ENCODE measurements at places on chromosomes 2 and 18.

DNA sequence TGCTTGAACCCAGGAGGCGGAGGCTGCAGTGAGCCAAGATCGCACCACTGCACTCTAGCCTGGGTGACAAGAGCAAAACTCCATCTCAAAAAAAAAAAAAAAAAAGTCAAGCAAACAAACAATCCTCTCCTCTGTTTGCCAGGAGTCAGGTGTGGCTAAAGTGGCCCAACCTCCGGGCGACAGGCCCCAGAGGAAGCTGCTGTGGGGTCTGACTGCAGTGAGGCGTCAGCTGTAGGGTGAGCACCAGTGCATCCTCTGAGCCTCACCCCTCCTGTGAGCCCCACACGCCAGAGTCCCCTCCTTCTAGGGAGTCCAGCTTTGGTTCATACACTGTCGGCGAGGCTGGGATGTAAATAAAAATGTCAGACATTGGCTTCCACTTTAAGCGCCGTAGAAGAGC is 76.5 kb upstream of the HS6ST1 start:
- no peak for DNase-seq

- no peak for DNase-seq
Measured at GRCh38 chr2:62054029-62054791, 141.7 kb upstream of the B3GNT2 start.

DNA sequence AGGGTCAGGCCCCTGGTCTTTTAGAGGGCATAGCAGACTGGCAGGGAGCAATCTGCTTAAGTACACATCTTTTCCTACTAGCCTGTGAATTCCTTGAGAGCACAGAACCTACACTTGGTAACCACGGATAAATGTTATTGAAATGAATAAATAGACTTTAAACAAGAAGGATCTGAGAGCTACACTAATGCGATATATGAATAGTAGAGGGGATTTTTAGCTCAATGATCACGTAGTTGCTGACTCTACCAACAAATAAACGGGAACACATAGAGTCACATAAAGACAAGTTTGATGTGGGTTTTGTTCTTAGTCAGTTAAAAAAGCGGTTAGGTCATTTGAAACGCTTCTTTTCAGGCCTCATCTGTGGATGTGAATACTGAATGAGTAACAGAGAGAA is 290.3 kb upstream of the CCDC68 start:
- DNase-seq: no peak

DNA sequence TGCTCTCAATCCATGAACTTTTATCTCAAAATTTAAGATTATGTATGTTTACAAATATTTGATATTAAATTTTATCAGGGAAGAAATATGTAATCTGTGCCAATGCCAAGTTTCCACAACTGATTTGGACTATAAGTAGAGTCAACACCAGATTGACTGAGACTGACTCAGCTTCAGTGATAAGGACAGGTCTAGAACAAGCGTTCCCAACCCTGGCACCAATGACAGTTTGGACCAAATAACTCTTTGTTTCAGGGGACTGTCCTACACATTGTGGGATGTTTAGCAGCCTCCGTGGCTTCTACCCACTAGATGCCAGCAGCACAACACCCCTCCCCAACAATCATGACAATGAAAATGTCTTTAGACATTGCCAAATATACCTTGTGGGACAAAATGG is 165.3 kb downstream of the THADA start:
- no peak for DNase-seq

DNA sequence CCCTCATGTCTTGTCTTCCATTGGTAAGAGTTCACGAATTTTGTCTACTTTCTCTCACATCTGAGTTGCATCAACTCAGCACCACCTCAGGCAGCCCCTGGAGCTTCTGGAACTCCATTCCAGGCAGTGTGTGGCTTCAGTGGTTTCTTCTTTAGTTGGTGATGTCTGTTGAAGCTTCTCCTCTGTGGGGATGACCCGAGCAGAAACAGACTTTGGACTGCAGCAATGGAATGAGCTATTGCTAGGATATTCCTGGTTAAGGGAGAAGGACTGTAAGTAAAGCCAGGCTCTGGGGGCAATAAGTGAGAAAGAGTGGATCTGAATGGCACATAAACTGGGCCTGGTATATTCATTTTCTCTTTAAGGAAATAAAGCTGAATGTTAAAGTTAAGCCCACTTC is 32.3 kb upstream of the STAT4 start:
- no peak for DNase-seq

Measured in heart left ventricle (tissue), 16 donors.